ENCODE measurements at places on chromosomes 12 and 14.

DNA sequence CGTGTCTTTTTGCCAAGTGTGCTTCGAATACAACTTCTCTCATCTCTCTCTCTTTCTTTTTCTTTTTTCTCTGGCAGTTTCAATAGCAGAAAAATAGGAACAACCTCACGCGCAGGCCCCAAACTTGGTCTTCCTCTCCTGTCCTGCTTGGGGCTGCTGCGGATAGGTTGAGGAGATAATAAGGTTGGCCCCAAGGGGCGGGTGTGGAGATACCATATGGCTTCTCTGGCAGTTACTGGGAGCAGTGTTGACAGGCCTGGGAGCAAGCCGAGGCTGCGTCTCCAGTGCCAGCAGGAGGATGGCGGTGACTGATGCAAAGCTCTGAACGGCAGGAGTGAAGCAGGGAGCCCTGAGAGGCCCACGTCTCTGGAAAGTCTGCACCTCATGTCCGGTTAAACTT, 89.5 kb upstream of the MANSC4 start:
- peak; percentile 70 for DNase-seq

DNA sequence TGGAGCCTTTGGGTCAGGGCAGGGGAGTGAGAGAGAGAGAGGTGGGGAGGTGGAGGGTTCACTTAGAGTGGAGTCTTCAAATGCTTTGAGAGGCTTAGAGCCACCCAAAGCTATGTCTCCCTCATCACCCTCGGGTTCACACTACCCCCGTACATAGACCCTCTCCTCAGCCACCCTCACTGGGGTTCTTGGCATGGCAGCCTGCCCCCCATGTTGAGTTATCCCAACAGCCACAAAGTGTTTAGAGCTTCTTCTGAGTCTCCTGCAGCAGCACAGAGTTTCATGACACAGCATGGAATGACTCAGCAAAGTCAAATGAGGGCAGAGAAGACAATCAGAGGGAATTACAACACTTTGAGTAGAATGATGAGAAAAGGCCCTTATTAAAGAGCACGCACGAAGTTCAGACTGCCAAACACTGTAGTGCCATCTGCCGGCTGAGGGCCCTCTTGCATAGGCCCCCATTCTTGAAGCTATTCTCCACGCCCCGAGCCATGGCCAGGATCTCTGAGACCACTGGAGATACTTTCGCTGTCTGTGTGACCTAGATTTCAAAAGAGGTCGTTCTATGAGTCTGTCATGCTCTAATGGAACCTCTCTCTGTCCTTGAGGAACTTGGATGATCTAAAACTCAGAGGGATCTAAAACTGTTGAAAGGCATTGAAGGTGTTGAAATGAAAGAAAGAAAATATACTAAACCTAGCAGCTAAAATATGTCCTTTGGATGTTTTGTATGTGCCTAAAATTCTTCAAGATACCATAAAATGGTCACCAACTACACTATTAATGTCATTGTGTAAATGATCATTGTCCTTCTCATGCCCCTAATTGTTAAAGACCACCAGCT, 221.9 kb downstream of the PELI2 start:
- DNase-seq, result no peak

DNA sequence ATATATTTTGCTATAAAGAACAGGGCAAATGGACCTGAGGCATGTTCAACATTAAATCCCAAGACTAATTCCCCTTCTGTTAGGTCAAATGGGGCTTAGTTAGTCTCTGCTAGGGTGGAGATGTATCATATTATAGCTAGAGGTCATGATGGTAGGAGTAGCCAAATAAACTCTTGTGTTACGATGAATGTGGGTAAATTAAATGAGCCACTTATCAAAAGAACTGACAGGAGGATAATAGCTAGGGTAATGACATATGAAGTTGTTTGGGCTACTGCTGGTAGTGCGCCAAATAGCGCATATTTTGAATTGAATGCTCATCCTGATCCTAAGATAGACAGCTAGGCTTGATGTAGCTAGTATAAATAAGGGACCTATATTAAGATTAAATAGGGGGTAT, 445.0 kb downstream of the GXYLT1 start:
- DNase-seq, result peak; percentile 28

DNA sequence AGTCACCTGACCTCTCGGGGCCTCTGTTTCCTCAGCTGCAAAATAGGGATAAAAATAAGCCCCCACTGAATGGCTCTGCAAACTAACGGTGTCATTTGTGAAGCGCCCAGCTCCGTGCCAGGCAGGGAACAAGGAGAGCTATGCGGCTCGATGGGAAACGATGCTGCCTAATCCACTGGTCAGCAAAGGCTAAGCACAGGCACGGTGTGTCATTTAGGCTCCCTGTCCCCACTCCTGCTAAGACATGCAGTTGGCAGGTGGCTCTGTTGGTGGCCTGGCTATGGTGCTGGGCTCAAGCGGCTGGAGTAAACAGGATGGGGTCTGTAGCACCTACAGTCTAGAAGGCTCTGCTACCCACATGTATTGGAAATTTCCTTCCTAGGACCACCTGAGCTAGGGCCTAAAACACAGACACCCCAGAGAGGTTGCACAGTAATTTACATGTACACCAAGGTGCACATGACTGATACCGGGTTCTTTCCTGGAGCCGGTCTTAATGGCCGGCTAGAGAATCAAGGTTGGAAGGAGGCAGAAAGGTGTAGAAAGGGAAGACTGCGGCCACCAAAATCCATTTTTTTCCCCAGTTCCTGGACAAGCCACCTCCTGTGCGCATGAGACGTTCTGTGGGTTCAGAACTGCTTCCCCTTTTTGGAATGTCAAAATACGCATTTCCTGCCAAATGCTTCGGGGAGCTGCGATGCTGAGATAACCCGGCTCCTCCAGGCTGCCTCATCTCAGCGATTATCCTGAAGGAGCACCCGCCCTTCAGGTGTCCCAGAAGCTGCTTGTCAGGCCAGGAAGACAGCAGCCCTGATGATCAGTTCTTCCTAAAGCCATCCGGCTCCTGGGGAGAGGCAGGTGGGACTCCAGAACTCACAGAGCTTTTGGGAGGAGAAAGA, 1.0 kb downstream of the CACNA2D4 start:
- DNase-seq, result no peak

DNA sequence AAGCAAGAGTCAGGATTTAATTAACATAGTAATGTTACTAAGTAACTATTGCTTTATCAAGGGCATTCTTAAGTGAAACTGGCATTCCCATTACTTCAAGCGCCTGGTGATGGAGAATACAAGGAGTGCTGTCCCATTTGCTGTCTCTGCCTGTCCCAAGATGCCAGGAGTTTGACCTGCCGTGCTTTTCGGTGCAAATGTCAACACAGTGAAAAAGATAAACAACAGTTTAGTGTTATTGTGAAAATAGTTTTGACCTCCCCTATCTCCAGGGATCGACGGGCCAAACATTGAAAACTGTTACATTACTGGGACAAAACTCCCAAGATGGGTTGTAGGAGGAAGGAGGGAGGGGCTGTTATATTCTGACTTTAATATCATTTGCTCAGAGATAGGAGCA, 74.8 kb downstream of the TTC9 start:
- no peak for DNase-seq

DNA sequence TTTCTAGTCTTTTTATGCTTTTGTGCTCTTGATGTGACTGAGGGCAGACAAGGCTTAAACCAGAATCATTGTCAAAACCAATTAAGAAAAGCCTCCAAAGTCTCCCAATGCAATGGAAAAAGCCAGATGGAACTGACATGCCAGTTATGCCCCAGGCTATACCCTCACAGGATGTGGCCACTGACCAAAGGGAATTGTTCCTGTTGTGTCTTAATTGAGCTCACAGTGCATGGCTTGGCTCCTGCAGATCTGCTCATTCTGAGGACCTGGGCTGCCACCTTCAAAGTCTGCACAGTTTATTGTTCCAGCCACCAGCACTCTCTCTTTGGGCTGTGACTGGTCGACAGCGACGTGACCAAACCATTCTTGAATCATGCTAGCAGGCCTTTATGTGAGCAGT, 17.1 kb upstream of the BICD1 start:
- DNase-seq, result no peak

GRCh38 chr14:82798276-82798675, 1264.6 kb upstream of the SEL1L start:
- no peak for DNase-seq

DNA sequence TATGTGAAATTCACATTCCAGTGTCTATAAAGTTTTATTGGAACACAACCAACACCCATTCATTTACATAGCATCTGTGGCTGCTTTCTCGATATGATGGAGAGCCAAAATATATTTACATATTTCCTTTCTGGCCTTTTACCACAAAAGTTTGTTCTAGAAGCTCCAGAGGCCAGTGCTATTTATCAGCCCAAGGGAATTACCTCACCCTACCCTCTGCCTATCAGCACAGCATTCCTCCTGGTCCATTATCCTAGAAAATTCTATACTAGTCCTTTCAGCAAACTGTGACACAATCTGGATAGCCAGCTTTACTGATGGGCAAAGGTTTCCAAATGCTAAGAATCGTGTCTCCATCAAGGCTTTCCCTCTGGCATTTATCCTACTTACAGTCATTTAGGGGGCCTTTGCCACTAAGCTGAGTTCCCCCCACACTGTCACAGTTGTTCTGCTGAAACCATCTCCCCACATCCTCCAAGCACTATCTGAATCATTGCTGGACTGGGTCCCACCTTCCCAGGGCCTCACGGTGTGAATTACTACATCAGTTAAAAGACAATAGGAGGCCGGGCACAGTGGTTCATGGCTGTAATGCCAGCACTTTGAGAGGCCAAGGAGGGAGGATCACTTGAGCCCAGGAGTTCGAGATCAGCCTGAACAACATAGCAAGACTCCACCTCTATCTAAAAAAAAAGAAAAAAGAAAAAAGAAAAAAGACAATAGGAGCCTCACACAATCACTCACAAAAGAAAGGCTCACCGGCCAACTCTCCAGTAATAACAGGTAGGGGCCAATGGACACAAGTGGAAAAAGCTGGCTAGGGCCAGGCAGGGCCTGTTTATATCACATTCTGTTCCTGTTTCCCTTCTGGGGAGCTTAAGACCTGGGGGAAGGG, 12.1 kb downstream of the SYNE3 start:
- no peak for DNase-seq

DNA sequence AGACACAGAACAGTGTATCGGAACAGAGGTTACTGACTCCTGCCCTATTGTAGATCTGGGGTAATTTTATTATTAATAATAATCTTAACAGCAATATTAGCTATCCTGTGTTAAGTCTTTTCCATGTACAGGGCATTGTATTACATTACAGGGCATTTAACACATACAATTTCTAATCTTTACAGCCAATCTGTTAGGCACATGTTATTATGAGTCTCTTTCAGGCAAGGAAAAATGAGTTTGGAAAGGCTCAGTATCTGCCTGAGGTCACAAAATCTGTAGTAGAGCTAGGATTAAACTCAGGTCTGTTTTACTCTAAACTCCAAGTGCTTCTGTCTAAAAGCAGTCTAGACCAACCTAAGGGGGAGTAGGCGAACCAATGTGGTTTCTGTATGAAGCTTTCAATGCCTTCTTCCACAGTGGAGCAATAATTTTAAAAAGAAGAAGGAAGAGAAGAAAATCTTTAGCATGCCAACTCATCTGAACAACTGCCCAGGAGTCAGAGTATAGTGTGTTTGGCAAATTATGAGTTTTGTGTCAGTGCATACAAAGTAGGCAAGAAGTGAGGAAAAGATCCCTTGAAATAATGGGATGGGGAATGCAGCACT, 192.6 kb downstream of the CHST11 start:
- DNase-seq, result no peak

Data from NCI-H446 (cell line).